ENCODE measurements at places on chromosomes 4 and X.

- no peak for DNase-seq
Observed at GRCh38 chr4:88846206-88846790, 148.7 kb upstream of the NAP1L5 start.

- no peak for DNase-seq
Observed at GRCh38 chrX:47613082-47613481, 6.6 kb downstream of the SYN1 start.

- no peak for DNase-seq
Observed at GRCh38 chr4:7266525-7267292, 74.4 kb downstream of the SORCS2 start.

GRCh38 chr4:75512386-75513211, 1.6 kb downstream of the RCHY1 start:
- DNase-seq: no peak

- no peak for DNase-seq
Observed at GRCh38 chr4:108172231-108172752, 3.6 kb upstream of the LEF1 start.

- DNase-seq: no peak
Observed at GRCh38 chrX:136896121-136896914, 15.8 kb upstream of the RBMX start.

GRCh38 chrX:78517124-78517523, 142.0 kb downstream of the RTL3 start:
- no peak for DNase-seq

DNA sequence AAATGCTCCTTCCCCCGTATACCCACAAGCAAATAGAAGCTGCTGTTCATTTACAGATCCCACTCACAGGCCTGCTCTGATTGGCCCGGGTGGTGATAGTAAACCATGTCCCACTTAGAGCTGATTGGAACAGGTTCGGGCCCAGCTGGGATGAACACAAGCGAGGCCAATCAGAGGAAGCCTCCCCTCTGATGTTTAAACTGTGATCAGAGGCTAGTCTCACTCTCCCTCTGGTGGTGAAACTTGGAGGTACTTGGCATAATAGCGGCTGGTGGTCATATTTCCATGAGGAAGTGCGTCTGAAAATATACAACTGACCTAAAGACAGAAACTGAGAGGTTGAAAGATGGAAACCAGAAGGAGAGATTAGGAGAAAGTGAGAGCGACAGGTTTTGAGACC, 51.5 kb upstream of the TRPC3 start:
- DNase-seq: no peak

GRCh38 chr4:187183826-187184225, 460.2 kb upstream of the FAT1 start:
- no peak for DNase-seq

GRCh38 chr4:98193459-98194105, 50.3 kb upstream of the STPG2 start:
- DNase-seq: no peak

- no peak for DNase-seq
Observed at GRCh38 chr4:90190525-90190924, 63.3 kb downstream of the CCSER1 start.

DNA sequence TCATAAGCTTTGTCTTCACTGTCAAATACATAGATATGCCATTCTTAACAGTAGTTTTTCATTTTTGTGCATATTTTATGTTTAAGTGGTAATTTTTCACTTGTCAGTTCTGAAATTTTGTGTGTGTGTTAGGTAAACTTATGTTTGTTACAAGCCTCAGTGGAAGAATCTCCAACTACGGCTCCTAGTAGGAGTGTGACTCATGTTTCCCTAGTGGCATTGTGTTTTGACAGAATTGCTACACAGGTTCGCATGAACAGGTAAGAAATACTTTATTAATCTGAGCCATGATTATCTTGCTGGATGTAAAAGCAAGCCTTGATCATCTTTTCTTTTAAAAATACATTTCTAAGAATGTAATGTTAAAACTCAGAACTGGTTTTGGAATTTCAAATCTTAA, 94.4 kb downstream of the BLTP1 start:
- no peak for DNase-seq

GRCh38 chr4:112735474-112735951, 98.6 kb downstream of the LARP7 start:
- DNase-seq: no peak

- DNase-seq: no peak
Observed at GRCh38 chr4:52841682-52842456, 20.2 kb upstream of the RASL11B start.

GRCh38 chr4:125988464-125988863, 673.7 kb downstream of the FAT4 start:
- no peak for DNase-seq

GRCh38 chr4:40251366-40251765, 54.5 kb downstream of the RHOH start:
- no peak for DNase-seq
